Activated T-helper 2 cell treated with anti-CD3 and anti-CD28 coated beads, Interferon-gamma antibody, Interleukin-2, Interleukin-4, amounts not matched to agents 10 μg/mL and 5 μg/mL and 100 μg/mL, durations not matched to agents 14 hours and 24 hours and 36 hours (primary cell): ENCODE measurements at places on chromosomes 11 and 22.

- DNase-seq: no peak
- no peak overlapping the region for H3K27ac ChIP-seq
- no peaks in the 10 kb centered on the region for H3K36me3 ChIP-seq
- H3K4me1 ChIP-seq: no peaks in the 10 kb centered on the region
Observed at GRCh38 chr11:126992804-126993111, 7.8 kb downstream of the KIRREL3 start.

GRCh38 chr11:103967985-103968384 is 68.5 kb upstream of the DDI1 start:
- no peak overlapping the region for H3K27ac ChIP-seq
- no peaks in the 10 kb centered on the region for H3K27me3 ChIP-seq
- no peaks in the 10 kb centered on the region for H3K4me1 ChIP-seq
- no peak overlapping the region for H3K4me3 ChIP-seq

DNA sequence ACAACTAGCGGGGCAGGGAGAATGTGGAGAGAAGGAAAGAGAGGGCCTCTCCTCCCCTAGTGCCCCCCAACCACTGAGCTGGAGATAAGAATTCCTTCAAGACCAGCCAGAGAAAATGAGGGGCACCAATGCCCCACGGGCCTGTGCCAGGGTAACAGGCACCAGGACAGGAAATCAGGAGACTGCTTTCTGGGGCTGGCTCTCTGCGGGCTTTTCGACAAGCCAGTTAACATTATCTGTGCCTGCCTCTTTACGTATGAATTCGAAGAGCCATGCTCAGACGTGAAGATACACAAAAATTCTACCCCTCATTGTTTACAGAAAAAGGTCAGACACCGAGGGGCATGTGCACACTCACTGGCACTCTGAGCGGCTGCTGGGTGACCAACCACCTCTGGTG is 52.1 kb downstream of the MYH9 start:
- H3K4me1 ChIP-seq: peaks cover 87% of the 10 kb centered on the region
- H3K36me3 ChIP-seq: peaks cover 88% of the 10 kb centered on the region
- H3K27ac ChIP-seq: peak overlapping the region; percentile 99
- peak overlapping the region; percentile 90 for H3K4me3 ChIP-seq
- no peaks in the 10 kb centered on the region for H3K27me3 ChIP-seq

DNA sequence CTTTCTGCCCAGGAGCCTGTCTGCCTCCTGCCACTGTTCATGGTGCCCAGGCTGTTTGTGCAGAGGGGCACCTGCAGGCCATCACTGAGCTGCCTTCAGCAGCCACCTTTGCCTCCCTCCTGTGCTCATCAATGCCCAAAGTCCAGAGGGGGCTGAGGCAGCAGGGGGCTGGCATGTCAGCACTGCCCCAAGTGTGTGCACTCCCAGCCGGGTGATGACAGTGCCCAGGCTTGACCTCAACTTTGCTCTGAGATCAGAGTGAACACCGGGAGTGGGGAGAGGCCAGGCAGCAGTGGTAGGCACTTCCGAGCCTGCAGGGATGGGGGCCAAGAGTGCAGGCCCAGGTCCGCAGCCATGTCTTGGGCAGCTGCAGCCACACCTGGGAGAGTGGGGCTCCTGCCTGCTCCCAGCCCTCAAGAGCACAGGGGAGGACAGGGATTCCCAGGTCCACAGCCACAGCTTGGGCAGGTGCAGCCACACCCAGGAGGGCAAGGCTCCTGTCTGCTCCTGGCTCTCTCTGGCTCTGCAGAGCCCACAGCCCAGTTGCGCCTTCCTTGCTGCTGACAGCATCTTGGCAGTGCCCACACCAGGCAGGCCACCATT is 15.2 kb downstream of the SAA4 start:
- peaks cover 31% of the 10 kb centered on the region for H3K27me3 ChIP-seq
- no peaks in the 10 kb centered on the region for H3K4me1 ChIP-seq
- no peak for DNase-seq
- H3K27ac ChIP-seq: no peak overlapping the region
- H3K36me3 ChIP-seq: no peaks in the 10 kb centered on the region

DNA sequence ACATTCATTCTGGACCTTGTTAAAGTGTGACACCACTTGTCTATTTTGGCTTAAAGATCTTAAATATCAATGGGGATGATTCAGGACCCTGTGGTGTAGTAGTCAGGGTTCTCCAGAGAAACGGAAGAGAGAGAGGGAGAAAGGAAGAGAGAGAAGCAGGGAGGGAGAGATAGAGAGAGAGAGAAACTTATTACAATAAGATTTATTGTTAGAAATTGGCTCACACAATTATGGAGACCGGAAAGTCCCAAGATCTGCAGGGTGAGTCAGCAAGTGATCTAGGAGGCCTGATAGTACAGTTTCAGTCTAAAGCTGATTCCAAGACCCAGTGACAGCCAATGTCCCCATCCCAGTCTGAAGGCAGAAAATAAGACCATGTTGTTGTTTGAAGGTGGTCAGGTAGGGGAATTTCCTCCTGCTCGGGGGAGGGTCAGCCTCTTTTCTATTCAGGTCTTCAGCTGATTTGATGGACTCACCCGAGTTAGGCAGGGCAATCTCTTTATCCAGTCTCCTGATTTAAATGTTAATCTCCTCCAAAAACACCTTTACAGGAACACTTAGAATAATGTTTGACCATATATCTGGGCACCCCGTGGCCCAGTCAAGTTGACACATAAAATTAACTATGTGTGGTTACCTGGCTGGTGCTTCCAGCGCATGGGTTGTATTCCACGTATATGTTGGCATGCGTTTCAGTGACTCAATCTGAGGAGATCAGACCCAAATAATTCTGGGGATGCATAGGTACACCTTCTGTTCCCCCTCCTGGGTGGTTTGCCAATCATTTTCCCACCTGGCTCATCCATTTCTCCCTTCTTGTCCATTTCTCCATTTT is 1350.5 kb downstream of the TBC1D22A start:
- peaks cover 21% of the 10 kb centered on the region for H3K27me3 ChIP-seq
- H3K4me1 ChIP-seq: peaks cover 7% of the 10 kb centered on the region
- DNase-seq: no peak
- no peak overlapping the region for H3K4me3 ChIP-seq

GRCh38 chr11:96748639-96749370 is 359.0 kb downstream of the JRKL start:
- H3K36me3 ChIP-seq: no peaks in the 10 kb centered on the region
- no peaks in the 10 kb centered on the region for H3K27me3 ChIP-seq
- no peak overlapping the region for H3K4me3 ChIP-seq
- no peak for DNase-seq

GRCh38 chr22:49995041-49995360 is 17.6 kb downstream of the IL17REL start:
- no peak for DNase-seq
- H3K27me3 ChIP-seq: peaks cover 3% of the 10 kb centered on the region
- no peaks in the 10 kb centered on the region for H3K36me3 ChIP-seq
- H3K27ac ChIP-seq: no peak overlapping the region

- H3K27me3 ChIP-seq: no peaks in the 10 kb centered on the region
- H3K4me1 ChIP-seq: no peaks in the 10 kb centered on the region
- no peak overlapping the region for H3K27ac ChIP-seq
- no peak overlapping the region for H3K4me3 ChIP-seq
Observed at GRCh38 chr22:33081686-33082590, 23.8 kb upstream of the SYN3 start.

DNA sequence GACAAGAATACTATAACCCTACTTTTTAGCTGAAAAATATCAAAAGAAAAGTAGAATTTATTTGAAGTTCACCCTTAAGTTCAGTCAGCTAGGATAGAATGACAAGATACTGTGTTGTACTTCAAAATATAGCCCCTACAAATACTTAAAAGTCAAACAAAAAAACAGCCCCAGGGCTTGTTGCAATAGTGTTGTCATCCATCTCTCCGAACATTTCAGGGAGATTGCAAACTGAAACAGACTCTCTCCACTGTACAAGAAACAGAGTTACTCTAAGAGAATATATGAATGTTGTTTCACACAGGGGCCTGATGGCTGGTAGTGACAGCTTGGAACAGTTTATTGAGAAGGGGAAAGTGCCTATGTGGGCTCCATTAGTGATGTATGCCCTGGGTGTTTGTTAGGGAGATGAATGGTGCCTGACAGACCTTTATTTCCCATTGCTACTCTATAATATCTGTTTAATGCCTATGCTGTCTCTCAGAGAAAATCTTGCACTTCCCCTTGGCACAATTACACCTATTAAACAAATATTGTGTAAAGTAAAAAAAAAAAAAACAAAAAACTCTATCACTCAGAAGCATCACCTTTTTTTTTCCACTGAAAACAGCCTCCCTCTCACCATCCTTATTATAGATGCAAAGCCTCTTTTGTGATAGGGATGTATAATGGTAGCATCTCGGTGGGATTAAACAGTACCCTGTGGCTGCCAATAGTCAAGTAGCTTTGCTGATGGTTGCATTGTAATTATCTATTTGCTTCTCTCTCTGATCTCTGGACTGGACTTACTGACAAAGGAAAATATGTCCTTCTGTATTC is 506.3 kb upstream of the LUZP2 start:
- no peaks in the 10 kb centered on the region for H3K27me3 ChIP-seq
- H3K4me1 ChIP-seq: no peaks in the 10 kb centered on the region
- no peak overlapping the region for H3K4me3 ChIP-seq
- DNase-seq: no peak
- H3K36me3 ChIP-seq: no peaks in the 10 kb centered on the region

DNA sequence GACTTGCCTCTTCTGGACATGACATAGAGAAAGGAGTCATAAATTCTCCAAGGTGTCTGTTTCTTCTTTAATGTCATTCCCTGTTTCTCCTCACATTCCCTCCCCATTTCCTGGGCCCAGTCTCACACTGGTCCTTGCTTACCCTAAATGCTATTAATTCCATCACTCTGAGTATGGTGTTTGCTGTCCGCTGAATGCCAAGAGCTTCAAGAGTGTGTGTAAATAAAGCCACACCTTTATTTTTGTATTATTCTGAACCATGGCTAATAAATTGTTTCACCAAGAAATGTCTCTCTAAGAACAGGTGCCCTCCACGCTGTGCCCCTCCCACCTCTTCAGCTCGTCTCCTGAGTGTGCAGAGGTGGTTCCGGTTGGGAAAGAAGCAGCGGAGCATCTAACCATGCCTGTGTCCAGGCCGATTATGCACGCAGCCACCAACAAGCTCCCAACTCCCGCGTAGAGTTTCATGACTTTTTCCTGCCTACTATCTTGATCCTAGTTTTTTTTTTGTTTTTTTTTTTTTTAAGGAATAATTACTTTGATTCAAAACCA is 8.6 kb downstream of the TMEM121B start:
- H3K36me3 ChIP-seq: peaks cover 28% of the 10 kb centered on the region
- no peak overlapping the region for H3K4me3 ChIP-seq
- no peaks in the 10 kb centered on the region for H3K27me3 ChIP-seq
- DNase-seq: no peak
- H3K4me1 ChIP-seq: peaks cover 28% of the 10 kb centered on the region

DNA sequence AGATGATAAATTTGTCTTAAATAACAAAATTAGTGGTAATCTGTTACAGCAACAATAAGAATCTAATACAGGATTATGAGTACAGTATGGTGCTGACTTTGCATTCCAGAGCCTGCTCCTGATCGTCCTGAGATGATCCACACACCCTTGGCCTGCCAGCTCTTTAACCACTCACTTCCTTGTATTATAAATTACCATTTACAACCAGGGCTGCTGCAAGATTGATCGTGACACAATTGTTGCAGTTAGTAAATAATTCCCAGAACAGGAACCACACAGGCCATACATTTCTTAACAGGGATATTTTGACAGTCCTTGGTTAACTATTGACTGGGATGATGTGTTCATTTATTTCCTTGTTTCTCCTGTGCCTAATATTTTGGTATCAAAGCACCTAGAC is 3.8 kb upstream of the CBLIF start:
- no peaks in the 10 kb centered on the region for H3K27me3 ChIP-seq
- no peak overlapping the region for H3K27ac ChIP-seq
- DNase-seq: no peak
- H3K4me3 ChIP-seq: no peak overlapping the region

- H3K4me3 ChIP-seq: no peak overlapping the region
- no peaks in the 10 kb centered on the region for H3K36me3 ChIP-seq
- no peaks in the 10 kb centered on the region for H3K27me3 ChIP-seq
- H3K4me1 ChIP-seq: no peaks in the 10 kb centered on the region
- no peak for DNase-seq
- H3K27ac ChIP-seq: no peak overlapping the region
Observed at GRCh38 chr11:40241524-40242051, 1217.9 kb downstream of the LRRC4C start.

DNA sequence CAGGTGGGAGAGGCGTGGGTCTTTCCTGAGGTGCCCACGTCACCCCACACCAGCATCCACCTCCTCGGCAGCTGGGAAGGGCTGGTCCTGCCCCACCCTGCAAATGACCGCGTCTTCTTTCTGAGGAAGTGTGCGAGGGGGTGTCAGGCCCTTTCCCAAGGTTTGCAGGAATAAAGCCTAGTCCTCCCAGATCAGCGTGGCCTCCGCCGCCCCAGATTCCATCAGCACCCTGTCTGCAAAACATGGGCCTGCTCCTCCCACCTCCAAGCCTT is 14.4 kb upstream of the SLC39A13 start:
- no peak overlapping the region for H3K4me3 ChIP-seq
- peaks cover 19% of the 10 kb centered on the region for H3K4me1 ChIP-seq
- H3K36me3 ChIP-seq: no peaks in the 10 kb centered on the region
- no peak for DNase-seq
- no peaks in the 10 kb centered on the region for H3K27me3 ChIP-seq
- peak overlapping the region; percentile 91 for H3K27ac ChIP-seq

GRCh38 chr11:112610996-112611750 is 350.0 kb upstream of the NCAM1 start:
- no peaks in the 10 kb centered on the region for H3K36me3 ChIP-seq
- no peak for DNase-seq
- H3K27me3 ChIP-seq: peaks cover 30% of the 10 kb centered on the region
- no peak overlapping the region for H3K27ac ChIP-seq

DNA sequence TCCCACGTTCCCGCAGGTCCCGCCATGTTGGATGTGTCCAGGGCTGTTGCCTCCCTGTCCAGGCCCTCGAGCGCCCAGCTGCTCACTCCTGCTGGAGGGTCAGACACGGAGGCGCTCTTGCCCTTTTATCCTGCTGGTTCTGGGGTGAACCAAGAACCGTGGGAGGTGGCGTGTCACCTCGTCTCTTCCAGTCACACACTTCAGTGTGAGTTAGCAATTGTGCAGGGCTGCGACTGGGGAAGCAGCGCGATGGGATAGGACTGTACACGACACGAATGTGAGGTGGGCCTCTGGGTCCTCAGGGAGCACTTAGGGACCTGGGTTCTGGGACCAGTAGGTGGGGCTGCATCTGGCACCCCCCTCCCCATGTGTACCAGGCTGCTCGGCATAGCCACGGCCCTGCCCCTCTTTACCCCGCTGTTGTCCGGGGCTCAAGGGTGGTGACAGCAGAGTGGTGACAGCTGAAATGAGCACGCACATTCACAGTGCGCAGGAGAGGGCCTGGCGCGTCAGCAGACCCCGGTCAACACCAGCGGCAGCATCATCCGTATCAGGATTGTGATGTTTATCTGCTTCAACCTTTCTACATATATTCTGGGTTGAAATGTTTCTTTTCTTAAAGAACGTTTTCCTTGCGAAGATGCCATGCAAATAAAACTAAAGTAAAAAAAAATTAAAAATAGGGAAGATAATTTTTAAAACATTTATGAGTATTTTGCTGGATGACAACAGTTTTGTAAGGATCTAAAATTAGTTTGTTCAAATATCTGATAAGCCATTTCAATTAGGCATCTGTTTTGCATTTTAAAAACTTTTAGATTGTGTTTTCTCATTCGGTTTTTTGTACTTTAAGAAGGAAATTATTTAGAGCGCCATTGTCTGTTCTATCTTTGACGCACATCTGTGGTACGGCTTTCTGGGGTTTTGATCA is 210.7 kb downstream of the TBC1D22A start:
- DNase-seq: no peak
- H3K27me3 ChIP-seq: no peaks in the 10 kb centered on the region
- no peak overlapping the region for H3K4me3 ChIP-seq
- peaks cover 9% of the 10 kb centered on the region for H3K36me3 ChIP-seq
- no peak overlapping the region for H3K27ac ChIP-seq
- peaks cover 20% of the 10 kb centered on the region for H3K4me1 ChIP-seq
